T1000 (cell line): ENCODE measurements at places on chromosomes 13 and 19.

- DNase-seq = no peak
These were observed 14.7 kb upstream of the HMGB1 start for GRCh38 chr13:30480292-30480950.

- no peak for DNase-seq
These were observed 293.2 kb downstream of the EFNB2 start for GRCh38 chr13:106241974-106242953.

GRCh38 chr19:32296694-32297093 lies 48.7 kb upstream of the ZNF507 start:
- DNase-seq = no peak

DNA sequence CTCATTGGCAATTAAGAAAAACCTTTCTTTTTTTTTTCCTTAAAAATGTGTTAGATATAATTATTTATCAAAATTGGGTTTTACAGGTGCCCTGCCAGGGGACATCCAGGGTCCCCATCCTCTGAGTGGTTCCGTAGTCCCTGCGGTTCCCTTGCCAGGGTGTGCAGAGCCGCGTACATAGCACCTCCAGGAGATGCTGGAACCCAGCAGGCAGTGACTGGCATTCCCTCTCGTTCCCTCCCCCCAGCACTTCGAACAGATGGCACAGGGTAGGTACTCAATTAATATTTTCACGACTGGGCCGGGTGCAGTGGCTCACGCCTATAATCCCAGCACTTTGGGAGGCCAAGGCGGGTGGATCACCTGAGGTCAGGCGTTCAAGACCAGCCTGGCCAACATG lies 82.0 kb downstream of the COL4A1 start:
- DNase-seq = no peak

DNA sequence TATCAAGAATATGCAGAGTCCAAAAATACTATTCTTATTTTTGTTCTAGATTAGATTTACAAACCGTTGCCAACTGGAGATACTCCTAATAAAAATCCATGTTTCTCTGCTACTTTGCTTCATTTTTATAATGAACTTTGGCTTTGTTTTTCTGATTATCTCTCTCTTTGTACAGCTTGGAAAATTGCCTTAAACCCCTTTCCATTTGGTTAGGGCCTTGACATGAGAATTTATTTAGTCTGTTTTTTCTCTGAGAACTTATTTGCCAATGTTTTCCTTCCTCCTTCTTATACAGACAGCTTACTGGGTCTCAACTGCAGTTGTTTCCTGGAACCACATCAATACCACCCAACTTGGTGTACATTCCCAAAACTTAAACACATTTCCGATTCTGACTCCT lies 555.4 kb downstream of the SLITRK6 start:
- no peak for DNase-seq

DNA sequence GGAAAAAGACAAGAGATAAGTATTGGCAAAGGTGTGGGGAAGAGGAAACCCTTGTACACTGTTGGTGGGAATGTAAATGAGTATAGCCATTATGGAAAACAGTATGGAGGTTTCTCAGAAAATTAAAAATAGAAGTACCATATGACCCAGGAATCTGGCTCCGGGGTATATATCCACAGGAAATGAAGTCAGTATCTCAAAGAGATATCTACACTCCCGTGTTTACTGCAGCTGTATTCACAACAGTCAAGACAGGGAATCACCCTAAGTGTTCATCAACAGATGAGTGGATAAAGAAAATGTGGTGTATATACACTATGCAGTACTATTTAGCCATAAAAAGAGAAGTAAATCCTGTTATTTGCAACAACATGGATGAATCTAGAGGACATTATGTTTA lies 13.5 kb downstream of the KCTD12 start:
- no peak for DNase-seq

DNA sequence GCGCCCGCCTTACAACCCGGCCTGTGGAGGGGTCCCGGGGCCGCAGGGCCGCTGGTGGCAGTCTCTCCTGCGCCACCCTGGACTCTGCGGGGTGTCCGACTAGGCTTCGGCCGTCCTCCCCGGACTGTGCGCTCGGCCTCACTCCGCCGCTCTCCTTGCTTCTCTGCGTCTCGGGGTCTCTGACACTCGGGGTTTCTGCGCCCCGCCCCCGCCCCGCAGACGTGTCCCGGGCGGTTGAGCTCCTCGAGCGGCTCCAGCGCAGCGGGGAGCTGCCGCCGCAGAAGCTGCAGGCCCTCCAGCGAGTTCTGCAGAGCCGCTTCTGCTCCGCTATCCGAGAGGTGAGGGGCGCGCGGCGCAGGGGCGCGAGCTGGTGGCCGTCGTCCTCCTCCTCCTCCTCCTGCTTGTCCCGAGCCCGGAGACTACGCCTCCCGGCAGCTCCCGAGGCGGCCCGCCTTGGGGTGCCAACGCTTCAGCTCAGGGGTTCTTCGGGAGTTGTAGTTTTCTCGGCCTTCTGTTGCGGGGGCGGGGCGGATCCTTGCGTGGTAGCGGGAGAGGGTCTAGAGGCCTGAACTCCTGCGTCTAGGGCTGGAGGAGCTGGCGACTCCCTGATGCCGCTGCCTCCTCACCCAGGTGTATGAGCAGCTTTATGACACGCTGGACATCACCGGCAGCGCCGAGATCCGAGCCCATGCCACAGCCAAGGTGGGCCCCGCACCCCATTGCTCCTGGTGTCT lies 627 bp downstream of the LIN7B start:
- DNase-seq = no peak

- no peak for DNase-seq
These were observed 9.6 kb upstream of the GARRE1 start for GRCh38 chr19:34244611-34245299.

GRCh38 chr13:24243302-24243701 lies 66.1 kb upstream of the C1QTNF9 start:
- no peak for DNase-seq

- no peak for DNase-seq
These were observed 1.3 kb downstream of the SAFB start for GRCh38 chr19:5624018-5624663.

- DNase-seq = no peak
These were observed 673 bp downstream of the SPATA13 start for GRCh38 chr13:24161010-24161775.
